D721Med (cell line): ENCODE measurements at places on chromosomes 1 and 21.

DNA sequence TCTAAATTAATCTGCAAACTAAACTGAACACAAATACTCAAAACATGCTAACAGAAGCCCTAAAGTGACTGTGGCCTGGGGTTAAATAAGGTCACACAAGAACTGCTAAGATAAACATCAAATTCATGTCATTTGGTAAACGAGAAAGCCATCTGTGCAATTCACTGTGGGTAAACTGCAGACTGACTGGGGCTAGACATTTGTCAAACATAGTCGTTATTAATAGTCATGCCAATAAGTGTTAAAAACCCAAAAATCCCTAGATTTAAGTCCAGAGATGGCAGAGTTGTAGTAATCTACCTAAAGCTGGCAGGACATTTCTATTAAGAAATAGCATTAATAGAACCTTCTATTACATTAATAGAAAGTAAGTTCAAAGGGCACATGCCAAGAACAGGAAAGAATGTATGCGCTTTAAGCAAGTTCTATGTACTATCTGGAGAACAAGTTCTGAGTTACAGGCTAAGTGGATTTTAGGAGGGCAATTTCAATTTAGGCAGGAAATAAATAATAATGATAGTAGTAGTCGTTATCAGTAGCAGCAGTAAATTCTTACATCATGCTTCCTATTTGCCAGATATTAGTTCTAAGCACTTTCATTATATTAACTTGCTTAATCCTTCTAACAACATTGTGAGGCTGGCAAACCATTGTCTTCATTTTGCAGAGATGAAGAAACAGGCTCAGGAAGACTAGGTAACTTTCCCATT lies 8.6 kb downstream of the EDEM3 start:
- DNase-seq, result no peak

DNA sequence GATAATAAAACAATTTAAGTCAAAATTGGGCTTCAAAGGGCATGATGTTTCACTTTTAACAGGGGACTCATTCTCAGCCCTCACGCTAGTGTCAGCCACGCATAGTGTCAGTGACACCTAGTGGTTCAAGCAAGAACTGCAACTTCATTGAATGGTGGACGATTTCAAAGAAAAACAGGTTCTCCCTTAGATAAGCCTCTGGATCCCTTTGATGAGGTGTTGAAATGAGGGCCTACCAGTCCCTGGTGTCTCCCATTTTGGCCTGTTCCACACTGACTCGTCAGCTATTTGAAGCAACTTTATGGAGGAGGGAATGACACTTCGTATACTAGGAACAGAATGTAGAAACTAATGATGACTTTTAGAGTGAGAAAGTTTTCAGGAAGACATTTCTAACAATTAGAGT lies 56.2 kb downstream of the FCRL5 start:
- DNase-seq, result no peak

DNA sequence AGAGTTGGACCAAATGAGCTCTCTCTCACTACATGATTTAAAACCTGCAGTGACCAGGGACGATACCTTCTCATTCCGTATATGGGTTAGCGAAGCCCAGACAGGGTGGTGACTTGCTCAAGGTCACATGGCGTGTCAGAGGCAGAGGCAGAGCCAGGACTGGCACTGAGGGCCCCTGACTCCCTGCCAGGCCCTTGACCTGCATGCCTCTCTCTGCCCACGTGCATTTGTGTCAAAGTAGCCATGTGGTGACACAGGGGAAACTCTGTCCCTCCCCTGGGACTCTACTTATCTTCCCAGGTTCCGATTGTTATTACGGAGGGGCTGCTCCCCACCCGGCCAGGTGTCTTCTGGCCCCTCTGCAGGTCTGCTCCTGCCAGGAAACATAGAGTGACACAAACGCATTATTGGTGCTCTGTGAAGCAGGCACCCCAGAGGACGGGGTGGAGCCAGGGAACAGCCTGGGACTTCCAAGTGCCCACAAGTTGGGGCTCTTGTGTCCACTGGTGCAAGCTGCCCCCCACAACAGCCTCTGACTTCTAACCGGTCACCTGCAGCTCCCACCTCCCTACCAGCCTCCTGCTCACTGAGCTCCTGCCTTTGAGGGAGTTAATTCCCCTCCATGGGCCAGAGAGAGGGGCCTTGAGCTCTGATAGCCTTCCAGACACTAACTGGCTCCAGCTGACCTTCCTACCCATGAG lies 7.3 kb upstream of the TINAGL1 start:
- no peak for DNase-seq

GRCh38 chr1:208045463-208046260 lies 134.7 kb upstream of the CD34 start:
- no peak for DNase-seq

- DNase-seq, result no peak
These were observed 8.2 kb downstream of the ZSWIM5 start for GRCh38 chr1:45198185-45198584.
